ENCODE measurements at places on chromosomes 16 and 17.

DNA sequence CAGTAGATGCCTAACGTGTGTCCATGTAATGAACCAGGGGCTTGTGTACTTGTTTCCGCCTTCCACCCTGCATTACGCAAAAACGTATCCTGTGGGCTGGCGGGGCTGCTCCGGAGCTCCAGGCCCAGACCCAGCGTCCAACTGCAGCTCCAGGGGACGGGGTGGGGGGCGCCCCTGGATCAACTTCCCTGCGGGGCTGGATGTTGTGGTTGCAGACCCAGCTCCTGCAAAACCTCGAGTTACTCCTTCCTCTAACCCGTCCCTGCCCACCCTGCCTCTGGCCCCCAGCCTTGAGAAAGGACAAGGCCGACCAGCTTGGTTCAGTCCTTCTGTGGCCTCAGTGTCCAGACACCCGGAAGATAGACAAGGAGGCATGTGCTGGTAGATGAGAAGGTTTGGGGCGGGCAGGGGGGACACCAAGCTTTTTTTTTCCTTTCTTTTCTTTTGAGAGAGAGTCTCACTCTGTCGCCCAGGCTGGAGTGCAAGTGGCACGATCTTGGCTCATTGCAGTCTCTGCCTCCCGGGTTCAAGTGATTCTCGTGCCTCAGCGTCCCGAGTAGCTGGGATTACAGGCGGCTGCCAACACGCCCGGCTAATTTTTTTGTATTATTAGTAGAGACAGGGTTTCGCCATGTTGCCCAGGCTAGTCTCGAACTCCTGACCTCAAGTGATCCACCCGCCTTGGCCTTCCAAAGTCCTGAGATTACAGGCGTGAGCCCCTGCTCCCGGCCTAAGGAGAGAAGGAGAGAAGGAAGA lies 731 bp upstream of the EXOC7 start:
- DNase-seq = no peak

DNA sequence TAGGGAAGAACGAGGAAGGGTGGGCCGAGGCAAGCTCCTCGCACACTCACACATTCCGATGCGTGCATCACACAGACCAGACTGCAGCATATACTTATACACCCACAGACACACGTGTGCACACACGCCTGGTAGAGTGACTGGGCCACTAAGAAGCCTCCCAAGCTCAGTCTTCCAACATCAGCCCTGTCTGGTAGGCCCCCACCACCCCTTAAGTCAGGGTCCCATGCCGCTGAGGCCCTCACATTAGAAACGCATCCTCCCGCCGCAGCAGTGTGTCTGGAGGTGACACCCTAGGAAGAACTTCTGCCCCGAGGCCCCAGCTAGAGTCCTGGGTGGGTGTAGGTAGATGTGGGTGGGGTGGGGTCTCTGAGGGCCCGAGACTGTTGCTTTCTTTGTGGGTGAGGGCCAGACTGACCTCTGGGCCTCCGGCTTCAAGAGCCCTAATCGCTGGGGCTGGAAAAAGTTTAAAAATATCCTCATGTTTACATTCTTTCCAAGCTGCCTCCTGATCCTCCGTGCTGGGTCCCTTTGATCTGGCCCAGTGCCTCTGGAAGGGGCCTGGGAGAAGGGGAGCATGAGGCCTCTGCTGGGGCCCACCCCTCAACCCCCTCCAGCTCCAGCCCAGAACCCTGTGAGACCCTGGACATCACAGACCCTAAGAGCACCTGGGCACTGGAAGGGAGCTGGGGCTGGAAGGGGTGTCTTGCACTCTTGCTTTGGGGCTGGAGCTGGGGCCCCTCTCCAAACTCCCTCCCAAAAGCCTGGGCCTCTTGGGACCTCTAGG lies 13.6 kb downstream of the CDH16 start:
- no peak for DNase-seq

DNA sequence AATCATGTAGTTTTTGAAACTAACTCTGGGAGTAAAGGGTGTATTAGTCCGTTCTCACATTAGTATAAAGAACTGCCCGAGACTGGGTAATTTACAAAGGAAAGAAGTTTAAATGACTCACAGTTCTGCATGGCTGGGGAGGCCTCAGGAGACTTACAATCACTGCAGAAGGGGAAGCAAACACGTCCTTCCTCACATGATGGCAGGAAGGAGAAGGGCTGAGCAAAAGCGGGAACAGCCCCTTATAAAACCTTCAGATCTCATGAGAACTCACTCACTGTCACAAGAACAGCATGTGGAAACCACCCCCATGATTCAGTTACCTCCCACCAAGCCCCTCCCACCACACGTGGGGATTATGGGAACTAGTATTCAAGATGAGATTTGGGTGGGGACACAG lies 256.5 kb upstream of the TNRC6C start:
- no peak for DNase-seq

DNA sequence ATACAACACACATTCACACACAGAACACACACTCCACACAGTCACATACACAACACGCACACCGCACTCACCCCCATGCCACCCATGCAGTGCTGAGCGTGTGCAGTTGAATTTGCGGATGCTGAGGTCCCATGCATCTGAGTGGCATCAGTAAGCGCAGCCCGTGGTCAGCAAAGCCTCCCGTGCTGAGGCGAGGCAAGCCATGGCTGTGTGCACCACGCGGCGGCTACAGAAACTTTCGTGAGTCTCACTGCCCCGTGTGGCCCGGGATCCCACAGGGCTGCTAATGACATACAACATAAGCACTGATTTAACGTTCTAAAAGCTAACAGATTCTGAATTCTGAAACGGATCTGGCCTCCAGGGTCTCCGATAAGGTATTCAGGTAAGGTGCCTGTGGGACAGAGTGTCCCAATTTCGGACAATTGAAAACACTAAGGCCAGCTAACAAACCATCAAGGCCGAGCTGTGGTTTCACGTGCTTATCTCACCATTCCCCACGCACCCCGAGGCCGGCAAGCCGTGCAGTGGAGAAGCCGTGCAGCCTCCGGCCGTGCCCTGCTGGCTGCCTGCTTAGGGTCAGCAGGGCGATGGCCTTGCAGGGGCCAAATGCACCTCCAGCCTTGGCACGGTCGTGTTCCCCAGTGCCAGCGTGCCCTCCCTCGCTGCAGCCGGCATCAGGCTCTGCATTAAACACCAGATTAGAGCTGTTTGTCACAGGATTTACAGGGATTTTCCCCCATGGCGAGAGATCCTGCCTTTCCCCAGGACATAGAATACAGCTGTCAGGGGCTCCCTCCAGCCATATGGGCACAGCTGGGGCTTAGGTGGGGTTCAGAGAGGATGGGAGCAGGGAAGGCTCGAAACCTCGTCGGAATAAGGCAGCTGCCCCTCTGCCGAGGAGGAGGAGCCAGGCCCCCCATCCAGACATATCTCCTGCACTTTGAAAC lies 191.7 kb downstream of the C16orf95 start:
- no peak for DNase-seq

- DNase-seq = no peak
These were observed 389.6 kb upstream of the DYNLRB2 start for GRCh38 chr16:80150978-80151721.

GRCh38 chr16:61969077-61969382 lies 67.2 kb downstream of the CDH8 start:
- DNase-seq = no peak

- DNase-seq = no peak
These were observed 188.0 kb downstream of the CDH11 start for GRCh38 chr16:64933885-64934284.

DNA sequence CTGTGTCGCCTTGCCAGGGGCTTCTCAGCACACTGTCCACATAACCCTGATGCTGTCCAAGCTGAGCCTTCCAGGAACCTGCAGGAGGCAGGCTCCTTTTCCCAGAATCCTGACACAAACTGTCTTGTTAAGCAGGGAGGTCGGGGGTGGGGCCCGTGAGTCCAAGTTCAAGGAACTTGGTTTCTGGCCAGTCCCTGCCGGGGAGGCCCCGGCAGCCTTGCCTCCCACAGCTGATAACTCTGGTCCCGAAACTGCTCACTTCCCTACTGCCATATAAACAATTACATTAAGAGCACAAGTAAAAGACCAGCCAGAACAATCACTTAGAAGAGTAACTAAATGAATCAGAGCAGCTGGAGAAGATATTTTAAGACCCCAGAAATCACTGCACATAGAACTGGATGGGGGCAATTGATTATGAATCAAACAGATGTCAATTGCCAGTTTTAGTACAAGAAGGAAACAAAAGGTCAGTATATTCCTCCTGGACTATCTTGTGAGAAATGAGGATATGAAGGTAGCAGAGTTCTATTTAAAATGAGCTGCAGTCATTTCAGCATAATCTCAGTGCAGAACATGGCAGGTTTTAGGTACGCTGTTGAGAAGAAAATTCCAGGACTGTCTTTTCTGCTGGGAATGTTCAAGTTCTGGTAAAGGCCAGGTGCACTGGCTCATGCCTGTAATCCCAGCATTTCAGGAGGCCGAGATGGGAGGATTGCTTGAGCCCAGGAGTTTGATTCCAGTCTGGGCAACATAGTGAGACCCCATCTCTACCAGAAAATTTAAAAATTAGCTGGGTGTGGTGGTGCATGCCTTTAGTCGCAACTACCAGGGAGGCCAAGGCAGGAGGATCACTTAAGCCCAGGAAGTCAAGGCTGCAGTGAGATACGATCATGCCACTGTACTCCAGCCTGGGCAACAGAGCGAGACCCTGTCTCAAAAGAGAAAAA lies 169.8 kb downstream of the PITPNC1 start:
- DNase-seq = no peak

DNA sequence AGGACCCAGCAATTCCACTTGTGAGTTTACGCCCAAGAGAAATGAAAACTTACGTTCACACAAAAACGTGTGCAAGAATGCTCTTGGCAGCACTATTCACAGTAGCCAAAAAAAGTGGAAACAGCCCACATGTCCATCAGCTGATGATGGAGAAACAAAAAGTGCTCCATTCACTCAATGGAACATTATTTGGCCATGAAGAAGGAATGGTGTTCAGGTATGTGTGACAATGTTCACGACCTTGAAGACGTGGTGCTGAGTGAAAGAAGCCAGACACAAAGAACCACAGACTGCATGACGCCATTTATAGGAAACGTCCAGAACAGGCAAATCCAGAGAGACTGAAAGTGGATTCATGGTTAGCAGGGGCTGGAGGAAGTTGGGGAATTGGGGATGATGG lies 84.9 kb downstream of the ZDHHC7 start:
- no peak for DNase-seq

- DNase-seq = no peak
These were observed 67.4 kb downstream of the SIAH1 start for GRCh38 chr16:48317614-48318315.

- DNase-seq = no peak
These were observed 5.2 kb downstream of the C16orf46 start for GRCh38 chr16:81071805-81072204.

DNA sequence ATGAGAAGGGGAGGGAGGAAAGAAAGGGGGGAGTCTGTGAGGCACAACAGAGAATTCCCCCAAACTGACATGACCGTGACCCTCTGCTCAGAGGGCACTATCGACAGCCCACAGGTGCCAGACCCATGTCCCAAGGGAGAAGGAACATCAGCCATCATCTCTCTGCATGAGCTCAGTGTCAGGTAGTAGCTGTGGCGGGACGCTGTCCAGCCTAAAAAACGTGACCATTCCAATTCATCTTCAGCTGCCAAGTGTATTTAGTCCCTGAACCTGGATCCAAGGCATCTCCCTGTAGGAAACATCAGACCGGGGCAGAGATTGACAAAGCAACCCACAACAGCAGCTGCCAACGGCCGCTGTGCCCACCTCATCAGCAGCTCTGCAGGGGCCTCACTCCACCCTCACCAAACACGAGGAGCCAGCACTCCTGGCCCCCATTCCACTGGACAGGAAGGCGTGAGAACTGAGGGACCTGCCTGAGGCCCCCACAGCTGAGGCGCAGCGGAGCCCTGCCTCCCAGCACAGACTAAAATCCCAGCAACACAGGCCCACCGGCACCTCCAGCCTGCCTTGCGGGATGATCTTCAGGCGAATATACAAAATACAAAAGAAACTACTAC lies 8.6 kb downstream of the TAF1C start:
- no peak for DNase-seq

- DNase-seq = no peak
These were observed 144.3 kb downstream of the MAP2K6 start for GRCh38 chr17:69558796-69559195.

GRCh38 chr16:85829751-85830445 lies 30.4 kb downstream of the COX4I1 start:
- no peak for DNase-seq

DNA sequence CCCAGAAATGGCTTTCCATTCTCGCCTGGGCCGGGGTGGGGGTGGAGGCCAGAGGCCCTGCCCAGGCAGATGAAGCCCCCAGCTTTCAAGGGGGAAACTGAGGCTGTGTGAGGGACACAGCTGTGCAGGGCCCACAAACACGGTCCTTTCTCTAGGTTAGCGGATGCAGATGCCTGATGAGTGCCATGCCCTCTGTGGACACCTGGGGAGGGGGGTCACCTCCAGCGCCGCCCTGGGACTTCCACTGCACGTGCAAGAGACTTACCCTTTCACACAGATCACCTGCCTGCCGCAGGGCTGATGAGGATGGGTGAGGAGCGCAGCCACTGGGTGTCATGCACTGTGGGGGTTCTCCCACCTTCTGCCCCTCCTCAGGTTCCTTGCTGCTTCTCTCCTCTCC lies 2.6 kb upstream of the ANTKMT start:
- no peak for DNase-seq

GRCh38 chr17:31261601-31262000 lies 35.4 kb downstream of the OMG start:
- no peak for DNase-seq

DNA sequence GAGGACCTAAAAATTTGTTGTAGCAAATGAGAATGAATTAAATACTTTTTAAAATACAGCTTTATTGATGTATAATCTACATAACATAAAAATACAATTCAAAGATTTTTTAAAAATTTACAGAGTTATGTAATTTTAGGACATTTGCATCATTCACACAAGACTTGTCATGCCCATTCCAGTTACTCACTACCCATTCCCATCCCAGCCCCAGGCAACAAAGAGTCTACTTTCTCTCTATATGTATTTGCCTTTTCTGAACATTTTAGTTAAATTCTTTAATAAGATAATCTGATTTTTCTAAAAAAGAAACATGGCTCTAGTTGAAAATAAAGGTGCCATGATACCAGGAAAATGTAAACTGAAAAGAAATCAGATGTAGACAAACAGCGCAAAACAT lies 354.2 kb downstream of the PMP22 start:
- no peak for DNase-seq

DNA sequence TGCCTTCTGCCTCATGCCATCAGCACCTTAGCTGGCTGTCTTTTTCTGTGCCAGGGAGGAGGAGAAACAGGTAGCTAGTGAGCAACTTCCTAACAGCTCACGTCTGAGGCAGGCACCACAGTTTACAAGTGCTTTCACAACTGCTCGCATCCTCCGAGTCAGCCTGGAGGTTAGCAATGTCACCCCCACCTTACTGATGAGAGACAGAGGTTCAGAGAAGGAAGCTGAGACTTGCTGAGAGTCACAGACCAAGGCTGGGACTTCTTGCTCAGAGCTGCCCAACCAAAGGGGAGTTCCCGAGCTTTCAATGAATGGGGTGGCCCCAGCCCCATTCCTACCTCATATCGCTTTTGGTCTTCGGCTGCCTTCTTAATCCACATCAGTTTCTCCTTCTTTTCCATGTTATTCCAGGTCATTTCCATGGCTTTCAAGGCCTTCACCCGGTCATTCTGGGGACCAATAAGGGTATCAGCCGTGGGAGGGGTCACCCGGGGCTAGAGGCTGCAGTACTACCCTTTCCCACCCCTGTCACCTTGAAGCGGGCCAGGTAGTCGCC lies 9.6 kb downstream of the UBTF start:
- DNase-seq = no peak

Data from NCI-H187 (cell line).